ENCODE measurements at places on chromosomes 12 and 14. TPM values are rescaled to one million over a fixed set of nuclear protein-coding genes. Genes with fewer than 3 reads are reported as not detected.

RIMKLB gene
- total RNA-seq = 15.1 TPM

RNASE7 gene
- not detected for total RNA-seq

WNT5B gene
- total RNA-seq = 98.2 TPM

TGM1 gene
- total RNA-seq = 2.2 TPM

GPRC5D gene
- not detected for total RNA-seq

USP44 gene
- 5.2 TPM for total RNA-seq

TPPP2 gene
- not detected for total RNA-seq

KCNJ8 gene
- total RNA-seq = 19.4 TPM

FOXM1 gene
- 17.7 TPM for total RNA-seq

BATF gene
- total RNA-seq = not detected
